Pons (tissue), 1 donor: ENCODE measurements at places on chromosomes 1 and 21.

DNA sequence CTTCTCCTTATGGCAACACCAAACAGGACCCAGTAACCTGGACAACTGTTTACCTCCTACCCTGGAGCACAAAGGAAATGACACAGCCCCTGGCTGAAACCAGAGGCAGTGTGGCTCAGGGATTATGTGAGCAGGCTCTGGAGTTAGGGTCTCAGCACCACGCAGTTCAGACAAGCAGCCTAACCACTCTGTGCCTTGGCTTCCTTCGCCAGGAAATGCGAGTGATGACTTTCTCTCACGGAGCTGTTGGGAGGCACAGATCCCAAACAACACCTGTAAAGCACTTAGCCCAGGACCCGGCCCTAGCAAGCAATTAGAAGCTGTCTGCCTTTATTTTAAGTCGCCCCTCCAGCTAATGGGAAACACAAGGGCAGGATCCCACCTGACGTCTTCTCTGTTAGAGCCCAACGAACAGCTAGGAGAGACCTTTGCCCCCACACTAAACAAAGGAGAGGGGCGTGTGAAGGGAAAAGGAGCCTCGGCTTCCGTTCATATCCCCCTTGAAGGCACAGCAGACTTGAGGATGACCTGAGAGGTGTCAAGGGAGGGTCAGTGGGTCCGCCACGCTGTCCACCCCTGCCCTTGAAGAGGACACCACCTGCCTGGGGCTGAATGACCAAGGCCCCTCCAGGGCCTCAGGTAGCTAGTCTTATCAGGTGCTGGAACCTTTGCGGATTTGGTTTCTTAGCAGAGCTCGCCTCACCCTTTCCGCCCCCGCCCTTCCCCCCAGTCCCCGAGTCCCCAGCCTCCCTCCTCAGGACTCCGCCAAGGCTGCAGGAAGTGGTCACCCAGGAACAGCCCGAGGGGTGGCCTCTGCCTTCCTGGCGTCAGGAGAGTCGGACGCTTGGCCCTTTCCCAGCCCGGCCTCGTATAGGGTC, 860 bp downstream of the TMEM63A start:
- DNase-seq: peak; percentile 34

GRCh38 chr1:15680561-15681348, 3.4 kb upstream of the PLEKHM2 start:
- no peak for DNase-seq

DNA sequence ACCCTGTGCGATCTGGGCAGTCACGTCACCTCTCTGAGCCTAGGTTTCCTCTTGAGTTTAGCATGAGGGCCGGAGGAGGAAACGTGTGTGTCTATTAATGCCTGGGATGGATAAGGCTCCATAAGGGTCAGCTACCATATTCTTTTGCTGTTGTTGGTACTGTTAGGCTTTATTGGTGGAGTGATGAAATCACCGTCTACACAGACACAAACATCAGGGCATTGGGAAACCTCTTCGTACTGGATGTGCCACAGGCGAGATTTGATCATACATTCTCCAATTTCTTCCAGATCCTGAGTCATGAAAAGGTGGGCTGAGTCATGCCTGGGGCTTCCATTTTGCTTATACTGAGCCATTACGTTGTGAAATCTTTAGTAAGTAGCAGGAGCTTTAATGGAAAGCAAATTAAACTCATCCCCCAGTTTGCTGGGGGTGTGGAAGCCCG, 24.9 kb upstream of the GRHL3 start:
- no peak for DNase-seq

DNA sequence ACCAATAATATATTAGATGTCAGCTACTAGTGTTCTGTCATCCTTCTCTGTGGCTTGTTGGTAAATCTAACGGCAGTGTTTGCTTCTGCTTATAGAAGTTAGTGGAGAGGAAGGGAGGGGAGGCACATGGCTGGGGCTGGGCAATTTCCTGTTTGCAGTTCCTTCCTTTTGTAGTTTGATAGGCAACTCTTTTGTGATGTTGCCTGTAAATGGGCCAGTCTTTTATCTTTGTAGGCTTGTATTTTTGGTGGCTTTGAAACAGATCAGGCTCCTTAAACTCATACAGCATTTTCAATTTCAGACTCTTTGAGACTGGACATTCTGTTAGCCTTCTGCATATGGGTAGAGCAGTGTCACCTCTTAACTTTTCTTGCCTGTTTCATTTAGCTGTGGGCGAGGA, 48.1 kb downstream of the CDC14A start:
- peak; percentile 67 for DNase-seq

GRCh38 chr1:46757247-46757955, 38.5 kb upstream of the EFCAB14 start:
- DNase-seq: no peak

DNA sequence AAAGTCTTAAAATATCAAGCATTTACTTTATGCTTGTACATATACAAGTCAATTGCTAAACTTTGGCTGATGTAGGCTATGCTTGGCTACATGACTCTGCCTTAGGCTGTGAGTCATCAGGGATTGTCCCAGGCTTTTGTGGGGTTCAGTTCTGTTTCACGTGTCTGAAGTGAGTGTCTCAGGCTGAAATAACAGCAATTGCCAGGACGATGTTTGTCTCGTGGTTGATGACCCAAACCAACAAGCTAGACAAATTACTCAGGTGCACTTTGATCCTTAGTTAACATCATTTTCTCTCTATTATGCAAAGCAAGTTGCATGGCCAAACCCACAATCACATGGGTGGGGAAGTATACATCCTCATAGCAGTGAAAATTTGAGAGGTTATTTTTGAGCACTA, 410.1 kb downstream of the BRINP3 start:
- no peak for DNase-seq

DNA sequence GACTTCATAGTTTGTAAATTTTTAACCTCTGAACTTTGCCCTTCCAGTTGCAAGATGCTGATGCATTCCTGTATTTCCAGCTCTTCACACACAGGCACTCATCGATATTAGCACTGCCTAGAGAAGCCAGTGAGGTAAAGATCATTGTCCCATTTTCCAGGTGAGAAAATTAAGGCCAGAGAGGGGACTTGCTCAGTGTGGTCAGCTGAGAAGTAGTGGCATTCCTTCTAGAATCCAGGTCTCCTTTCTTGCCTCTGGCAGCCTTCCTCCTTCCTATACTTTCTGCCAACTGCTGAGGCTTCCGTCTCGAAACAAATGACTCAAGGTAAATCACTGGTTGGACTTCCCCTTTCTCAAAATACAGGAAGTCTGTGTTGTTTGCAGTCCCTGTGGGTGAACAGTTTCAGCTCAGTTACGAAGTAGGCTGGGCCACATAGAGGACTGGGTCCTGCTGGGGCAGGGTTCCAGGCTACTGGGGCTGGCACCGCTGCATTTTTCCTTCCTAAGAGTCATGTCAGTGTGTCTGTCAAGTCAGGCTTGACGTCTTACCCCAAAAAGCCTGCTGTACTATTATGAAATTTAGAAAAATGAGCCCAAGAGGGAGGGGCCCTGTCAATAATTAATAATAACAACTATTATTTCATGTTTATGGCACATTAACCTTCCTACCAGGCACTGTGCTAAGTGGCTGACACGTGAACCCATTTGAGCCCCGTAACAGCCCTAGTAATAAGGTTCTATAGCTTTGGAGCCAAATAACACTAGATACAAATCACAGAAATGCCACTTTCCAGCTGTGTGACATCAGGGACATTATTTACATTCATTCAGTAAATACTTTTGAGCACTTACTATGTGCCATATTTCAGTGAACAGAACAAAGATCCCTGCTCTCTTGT, 16.6 kb upstream of the RNF19B start:
- DNase-seq: peak; percentile 85

DNA sequence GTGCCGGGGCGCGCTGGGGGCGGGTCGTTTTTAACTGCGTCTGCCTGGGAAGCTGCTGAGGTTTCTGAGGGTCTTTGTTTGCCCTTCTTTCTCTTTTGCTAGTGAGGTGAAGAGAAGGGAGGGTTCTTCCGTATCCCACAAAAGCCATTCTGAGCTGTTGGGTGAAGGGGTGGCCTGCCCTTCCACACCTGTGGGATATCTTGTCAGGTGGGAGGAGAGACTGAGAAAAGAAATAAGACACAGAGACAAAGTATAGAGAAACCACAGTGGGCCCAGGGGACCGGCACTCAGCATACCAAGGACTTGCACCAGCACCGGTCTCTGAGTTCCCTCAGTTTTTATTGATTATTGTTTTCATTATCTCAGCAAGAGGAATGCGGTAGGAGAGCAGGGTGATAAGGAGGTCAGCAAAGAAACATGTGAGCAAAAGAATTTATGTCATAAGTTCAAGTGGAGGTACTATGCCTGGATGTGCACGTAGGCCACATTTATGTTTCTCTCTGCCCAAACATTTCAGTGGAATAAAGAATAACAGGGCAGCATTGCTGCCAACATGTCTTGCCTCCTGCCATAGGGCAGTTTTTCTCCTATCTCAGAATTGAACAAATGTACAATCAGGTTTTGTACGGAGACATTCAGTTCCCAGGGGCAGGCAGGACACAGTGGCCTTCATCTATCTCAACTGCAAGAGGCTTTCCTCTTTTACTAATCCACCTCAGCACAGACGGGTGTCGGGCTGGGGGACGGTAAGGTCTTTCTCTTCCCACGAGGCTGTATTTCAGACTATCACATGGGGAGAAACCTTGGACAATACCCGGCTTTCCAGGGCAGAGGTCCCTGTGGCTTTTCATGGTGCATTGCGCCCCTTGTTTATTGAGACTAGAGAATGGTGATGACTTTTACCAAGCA, 972 bp downstream of the PGBD2 start:
- DNase-seq: no peak

GRCh38 chr1:18938707-18939070, 17.8 kb downstream of the IFFO2 start:
- DNase-seq: no peak

- DNase-seq: no peak
These were observed 230.3 kb downstream of the CHRM3 start for GRCh38 chr1:239616673-239617072.

- DNase-seq: peak; percentile 14
These were observed 18.8 kb downstream of the KNCN start for GRCh38 chr1:46532498-46533178.

GRCh38 chr1:91527781-91528180, 27.1 kb downstream of the CDC7 start:
- DNase-seq: no peak

GRCh38 chr1:162406811-162407210, 5.1 kb downstream of the SH2D1B start:
- no peak for DNase-seq

- DNase-seq: no peak
These were observed 36.3 kb downstream of the GABPB2 start for GRCh38 chr1:151106894-151107293.

- no peak for DNase-seq
These were observed 44.7 kb upstream of the PAXBP1 start for GRCh38 chr21:32816261-32816660.

DNA sequence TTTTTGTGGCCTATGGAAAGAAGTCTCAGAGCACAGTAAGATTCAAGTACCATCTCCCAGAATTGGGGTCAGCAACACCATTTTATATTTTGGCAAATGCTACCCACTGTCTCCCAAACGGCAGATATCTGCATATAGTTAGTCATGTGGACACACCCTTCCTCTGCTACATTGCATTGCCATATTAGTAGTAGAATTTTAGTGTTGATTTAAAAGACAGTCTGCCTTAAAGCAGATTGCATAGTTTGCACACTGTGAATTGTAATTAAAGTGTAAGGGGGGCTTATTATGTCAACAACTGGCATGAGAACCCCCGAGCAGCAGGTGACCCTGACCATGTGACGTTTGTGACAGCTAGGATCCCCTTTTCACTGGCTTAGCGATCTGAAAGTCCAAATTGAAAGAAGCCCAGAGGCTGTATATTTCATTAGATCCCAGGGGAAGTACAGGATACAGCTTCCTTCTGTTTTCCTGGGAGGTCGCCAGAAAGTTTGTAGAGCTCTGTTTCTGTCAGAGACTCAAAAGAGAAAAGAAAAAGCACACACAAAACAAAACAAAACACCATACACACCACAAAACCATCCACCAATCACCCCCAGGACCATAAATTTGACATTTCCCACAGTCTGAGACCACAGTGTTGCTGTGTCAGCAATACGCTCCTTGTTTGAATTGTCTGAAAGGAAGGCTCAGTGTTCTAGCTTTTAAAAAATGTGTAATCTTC, 172.4 kb downstream of the NFIA start:
- peak; percentile 79 for DNase-seq

- DNase-seq: no peak
These were observed 263.4 kb downstream of the GRIK1 start for GRCh38 chr21:29676395-29676794.

GRCh38 chr1:99639408-99639807, 6.5 kb upstream of the PALMD start:
- no peak for DNase-seq

- DNase-seq: no peak
These were observed 92.6 kb downstream of the PAX7 start for GRCh38 chr1:18723206-18723605.

- no peak for DNase-seq
These were observed 7.7 kb upstream of the PPM1J start for GRCh38 chr1:112722601-112723510.

DNA sequence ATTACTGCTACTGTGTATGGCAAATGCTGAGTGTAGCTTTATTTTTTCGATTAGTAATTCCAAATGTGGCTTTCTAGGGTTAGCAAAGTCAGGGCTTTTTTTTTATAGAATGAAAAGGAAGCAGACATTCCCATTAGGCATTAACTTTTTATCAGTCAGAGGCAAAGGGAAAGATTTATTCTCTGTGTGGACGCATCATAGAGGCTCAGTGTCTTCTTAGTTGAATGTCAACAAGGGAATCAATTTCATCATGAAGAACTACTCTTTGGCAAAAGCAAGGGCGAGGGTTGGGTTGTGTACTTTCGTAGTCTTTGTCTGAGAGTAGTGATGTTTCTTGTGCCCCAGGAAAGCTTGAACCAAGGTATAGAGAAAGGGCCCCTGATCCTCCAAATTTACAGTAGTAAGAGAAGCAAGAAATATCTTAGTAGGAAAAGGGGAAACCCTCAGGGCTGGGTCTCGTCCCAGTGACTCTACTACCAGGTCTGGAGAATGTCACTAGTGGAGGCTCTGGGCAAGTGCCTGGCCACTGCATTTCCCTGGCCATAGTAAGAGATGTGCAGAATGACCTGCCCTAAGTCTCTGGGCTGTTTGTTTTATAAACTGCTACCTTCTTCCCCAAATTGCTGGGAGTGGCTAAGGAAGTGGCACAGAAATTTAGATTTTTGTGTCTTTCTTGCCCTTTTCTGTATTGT, 30.0 kb upstream of the MACF1 start:
- no peak for DNase-seq

DNA sequence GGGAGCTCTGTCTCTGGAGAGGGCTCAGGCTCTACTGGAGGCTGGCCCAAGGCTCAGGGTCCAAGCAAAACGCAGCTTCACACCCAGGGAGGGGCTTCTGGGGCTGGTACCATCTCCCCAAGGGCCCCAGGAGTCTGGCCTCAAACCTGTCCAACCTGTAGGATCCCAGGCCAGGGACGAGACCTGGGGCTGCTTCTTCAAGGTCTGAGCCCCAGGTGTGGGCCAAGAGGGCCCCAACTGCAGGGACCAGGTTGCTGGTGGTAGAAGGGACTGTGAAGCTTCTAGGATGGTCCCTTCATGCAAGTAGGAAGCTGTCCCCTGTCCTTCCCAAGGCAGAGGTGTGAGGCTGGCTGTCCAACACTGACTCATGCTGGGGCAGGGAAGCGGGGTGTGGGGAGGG, 7.8 kb upstream of the MMEL1 start:
- no peak for DNase-seq
